ENCODE measurements at places on chromosomes 3 and 15. TPM values are rescaled to one million over a fixed set of nuclear protein-coding genes. Genes with fewer than 3 reads are reported as not detected.

Gene XCR1
- total RNA-seq: not detected

Gene GNAT1
- total RNA-seq: under 0.01 TPM

Gene GHSR
- total RNA-seq: not detected

Gene EAF2
- total RNA-seq: 3.5 TPM

Gene FANCD2OS
- total RNA-seq: not detected

Gene DNASE1L3
- 0.07 TPM for total RNA-seq

Gene UROC1
- total RNA-seq: not detected

Gene CADM2
- total RNA-seq: 0.07 TPM

Gene TUSC7
- not detected for total RNA-seq
